Stimulated activated memory B cell treated with anti-CD40 and anti-IgM and Interleukin-4, amounts not matched to agents 10 μg/mL and 1 μg/mL and 100 μg/mL, for 72 hours (primary cell): ENCODE measurements at places on chromosomes 3 and 15.

DNA sequence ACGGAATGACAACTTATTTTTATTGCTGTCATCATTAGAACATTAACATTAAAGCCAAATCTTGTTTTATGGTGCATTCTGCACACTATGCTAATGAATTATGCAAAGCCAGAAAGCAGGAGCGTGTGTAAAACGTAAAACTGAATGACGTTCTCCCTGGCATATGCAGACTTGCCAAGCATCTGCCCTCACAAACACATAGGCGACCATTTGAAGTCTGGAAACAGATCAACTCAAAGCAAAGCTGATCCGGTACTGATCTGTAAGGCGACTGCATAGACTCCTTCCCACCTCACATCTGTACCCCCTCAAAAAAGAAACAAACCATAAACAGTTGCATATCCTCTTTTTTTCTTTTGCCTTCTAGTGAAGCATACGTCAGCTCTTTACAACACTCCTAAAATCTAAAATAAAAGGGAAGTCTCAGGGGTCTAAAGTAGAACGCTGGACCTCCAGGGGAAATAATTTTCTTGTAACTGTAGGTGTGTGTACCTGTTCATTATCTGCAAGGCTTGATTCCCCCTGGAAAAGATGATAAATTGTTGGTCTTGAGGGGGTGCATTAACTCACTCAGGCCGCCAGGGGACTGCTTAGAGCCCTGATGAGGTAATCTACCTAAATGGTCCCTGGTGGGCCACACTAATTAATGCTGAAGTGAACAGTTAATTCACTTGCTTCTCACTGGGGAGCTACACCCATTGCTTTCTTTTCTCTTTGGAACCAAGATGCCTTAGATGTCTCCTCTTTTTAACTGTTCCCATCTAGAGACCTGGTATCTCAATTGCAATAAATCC, 231.4 kb downstream of the CDIN1 start:
- no peak overlapping the region for H3K27ac ChIP-seq
- ATAC-seq: no peak
- no peaks in the 10 kb centered on the region for H3K27me3 ChIP-seq
- H3K4me3 ChIP-seq: no peak overlapping the region
- peaks cover 11% of the 10 kb centered on the region for H3K36me3 ChIP-seq

DNA sequence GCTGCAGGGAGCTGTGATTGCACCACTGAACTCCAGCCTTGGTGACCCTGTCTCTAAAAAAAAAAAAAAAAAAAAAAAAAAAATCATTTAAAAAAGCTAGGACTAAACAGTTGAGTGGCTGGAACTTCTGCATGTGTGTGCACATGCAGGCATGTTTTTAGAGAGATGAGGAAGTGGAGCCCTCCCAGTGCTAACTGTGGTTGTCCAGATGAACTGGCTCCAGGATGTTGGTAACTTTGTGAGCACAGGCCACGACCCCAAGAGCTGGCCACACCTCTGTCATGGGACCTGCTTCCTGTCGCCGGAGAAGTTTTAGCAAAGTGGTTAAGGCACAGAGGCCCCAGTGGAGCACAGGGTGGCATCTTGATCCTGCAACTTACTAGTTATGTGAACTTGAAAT, 27.0 kb downstream of the CHCHD6 start:
- H3K27me3 ChIP-seq: no peaks in the 10 kb centered on the region
- peaks cover 12% of the 10 kb centered on the region for H3K4me1 ChIP-seq
- no peak overlapping the region for H3K27ac ChIP-seq
- peaks cover 65% of the 10 kb centered on the region for H3K36me3 ChIP-seq
- peak; percentile 53 for ATAC-seq

- H3K27ac ChIP-seq: no peak overlapping the region
- H3K4me3 ChIP-seq: no peak overlapping the region
- no peaks in the 10 kb centered on the region for H3K36me3 ChIP-seq
- no peak for ATAC-seq
- no peaks in the 10 kb centered on the region for H3K4me1 ChIP-seq
These were observed 108.5 kb upstream of the UNC13C start for GRCh38 chr15:53869806-53870073.

DNA sequence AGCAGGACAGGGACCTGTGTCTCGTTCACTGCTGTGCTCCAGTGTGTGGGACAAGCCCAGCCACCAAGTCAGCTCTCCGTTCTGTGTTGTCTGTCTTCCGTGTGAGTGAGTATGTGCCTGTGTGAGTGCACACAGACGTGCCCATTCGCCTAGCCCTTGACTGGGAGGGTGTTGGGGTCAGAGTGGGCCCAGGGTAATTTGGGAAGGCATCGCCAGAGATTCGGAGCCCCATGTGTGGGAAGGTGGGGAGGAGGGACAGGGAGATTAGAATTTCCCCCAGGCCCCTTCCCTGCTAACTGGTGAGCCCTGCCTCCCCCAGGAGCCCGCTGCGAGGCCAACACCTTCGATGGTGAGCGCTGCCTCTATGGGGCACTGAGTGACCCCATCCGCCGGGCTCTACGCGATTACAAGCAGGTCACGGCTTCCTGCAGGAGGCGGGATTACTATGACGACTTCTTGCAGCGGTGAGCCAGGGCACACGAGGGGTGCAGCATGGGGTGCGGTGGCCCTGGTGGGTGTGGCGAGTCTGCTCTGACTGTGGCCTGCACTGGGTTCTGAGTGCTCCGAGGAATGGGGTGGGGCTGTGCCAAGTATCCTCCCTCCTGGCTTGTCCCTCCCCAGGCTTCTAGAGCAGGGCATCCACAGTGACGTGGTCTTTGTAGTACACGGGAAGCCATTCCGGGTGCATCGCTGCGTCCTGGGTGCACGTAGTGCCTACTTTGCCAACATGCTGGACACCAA, 3.1 kb downstream of the ABTB1 start:
- H3K36me3 ChIP-seq: peaks cover 24% of the 10 kb centered on the region
- H3K4me3 ChIP-seq: no peak overlapping the region
- no peak overlapping the region for H3K27ac ChIP-seq
- H3K27me3 ChIP-seq: no peaks in the 10 kb centered on the region
- peaks cover 54% of the 10 kb centered on the region for H3K4me1 ChIP-seq
- ATAC-seq: no peak

GRCh38 chr3:88267441-88267840, 117.7 kb downstream of the C3orf38 start:
- H3K27ac ChIP-seq: no peak overlapping the region
- H3K27me3 ChIP-seq: no peaks in the 10 kb centered on the region
- no peak overlapping the region for H3K4me3 ChIP-seq
- no peak for ATAC-seq
- no peaks in the 10 kb centered on the region for H3K36me3 ChIP-seq

- peaks cover 42% of the 10 kb centered on the region for H3K27me3 ChIP-seq
- ATAC-seq: no peak
- no peak overlapping the region for H3K27ac ChIP-seq
- no peaks in the 10 kb centered on the region for H3K36me3 ChIP-seq
These were observed 3.2 kb upstream of the SLC7A14 start for GRCh38 chr3:170589113-170589512.

GRCh38 chr3:98600412-98601095, 7.1 kb upstream of the CPOX start:
- H3K27ac ChIP-seq: no peak overlapping the region
- peaks cover 8% of the 10 kb centered on the region for H3K27me3 ChIP-seq
- no peaks in the 10 kb centered on the region for H3K36me3 ChIP-seq
- peak; percentile 27 for ATAC-seq
- H3K4me3 ChIP-seq: no peak overlapping the region

DNA sequence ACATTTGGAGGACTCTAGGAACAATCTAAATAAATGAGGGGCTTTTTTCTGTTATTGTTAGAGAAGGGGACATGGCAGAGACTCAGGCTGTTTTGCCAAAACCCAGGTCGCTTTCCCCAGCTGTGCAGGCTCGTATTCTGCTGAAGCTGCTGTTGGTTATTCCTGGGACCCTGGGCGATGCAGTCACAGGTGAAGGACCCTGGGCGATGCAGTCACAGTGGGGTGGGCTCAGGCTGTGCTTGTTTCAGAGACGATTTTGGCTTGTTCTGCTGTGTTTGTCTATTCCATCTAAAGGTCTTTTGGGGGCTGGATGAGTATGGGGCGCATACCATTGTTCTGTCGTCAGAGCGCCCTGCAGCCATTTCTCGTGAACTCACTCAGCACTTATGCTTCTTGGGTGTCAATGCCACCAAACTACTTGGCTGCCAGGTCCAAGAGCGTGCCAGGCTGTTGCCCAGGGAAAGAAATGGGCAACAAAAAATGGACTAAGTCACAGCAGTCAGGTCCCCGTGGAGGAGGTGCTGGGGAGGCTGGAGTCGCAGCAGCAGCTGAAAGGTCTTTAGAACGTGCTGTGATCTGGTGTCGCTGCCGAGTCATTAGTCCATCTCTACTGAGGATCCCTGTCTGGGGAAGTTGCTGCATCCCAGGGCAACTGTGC, 151.4 kb downstream of the CHDH start:
- peaks cover 11% of the 10 kb centered on the region for H3K4me1 ChIP-seq
- no peak overlapping the region for H3K4me3 ChIP-seq
- no peak for ATAC-seq

GRCh38 chr15:100879061-100879463, 569 bp upstream of the ALDH1A3 start:
- peaks cover 69% of the 10 kb centered on the region for H3K27me3 ChIP-seq
- H3K4me1 ChIP-seq: peaks cover 8% of the 10 kb centered on the region
- ATAC-seq: no peak
- H3K27ac ChIP-seq: no peak overlapping the region
- H3K4me3 ChIP-seq: no peak overlapping the region

DNA sequence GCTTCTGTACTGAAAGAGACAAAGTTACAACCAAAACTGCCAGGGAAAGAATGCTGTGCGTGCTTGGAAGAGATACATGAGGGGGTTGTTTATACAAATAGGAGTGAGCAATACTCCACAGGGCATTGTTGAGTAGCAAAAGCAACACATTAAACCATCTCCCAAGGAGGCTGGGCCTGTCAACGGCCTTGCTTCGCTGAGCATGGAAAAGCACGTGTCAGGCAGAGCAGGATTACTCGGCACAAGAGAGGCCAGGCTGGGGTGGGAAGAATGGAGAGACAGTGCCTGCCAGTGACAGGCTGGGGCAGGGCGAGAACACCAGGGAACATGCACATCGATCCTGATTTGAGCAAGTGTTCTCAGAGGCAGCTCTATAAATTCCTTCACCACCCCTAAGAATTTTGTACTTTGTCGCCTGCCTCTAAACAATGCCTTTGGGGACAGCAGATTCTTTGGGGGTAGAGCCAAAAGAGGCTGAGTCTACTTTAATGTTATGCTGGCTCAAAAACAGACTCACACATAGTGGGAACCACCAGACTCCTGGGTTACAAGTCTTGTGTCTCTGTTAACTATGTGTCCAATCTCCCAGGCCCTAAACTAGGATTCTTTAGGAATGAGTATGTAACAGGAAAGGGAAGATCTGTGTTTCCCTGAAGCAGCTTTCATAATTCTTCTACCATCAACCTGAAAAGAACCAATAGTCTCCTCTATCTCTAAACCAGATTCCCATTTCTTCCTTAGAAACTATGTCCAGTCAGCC, 67.2 kb downstream of the LIPC start:
- H3K27ac ChIP-seq: no peak overlapping the region
- H3K4me1 ChIP-seq: no peaks in the 10 kb centered on the region
- no peaks in the 10 kb centered on the region for H3K36me3 ChIP-seq
- peaks cover 25% of the 10 kb centered on the region for H3K27me3 ChIP-seq

GRCh38 chr3:4290272-4290893, 12.8 kb upstream of the SETMAR start:
- H3K27me3 ChIP-seq: no peaks in the 10 kb centered on the region
- no peak overlapping the region for H3K4me3 ChIP-seq
- no peak for ATAC-seq
- H3K27ac ChIP-seq: no peak overlapping the region
- no peaks in the 10 kb centered on the region for H3K36me3 ChIP-seq
- peaks cover 6% of the 10 kb centered on the region for H3K4me1 ChIP-seq

GRCh38 chr3:28612232-28612631, 263.6 kb upstream of the AZI2 start:
- H3K27ac ChIP-seq: no peak overlapping the region
- H3K4me1 ChIP-seq: no peaks in the 10 kb centered on the region
- H3K4me3 ChIP-seq: no peak overlapping the region
- no peaks in the 10 kb centered on the region for H3K36me3 ChIP-seq

DNA sequence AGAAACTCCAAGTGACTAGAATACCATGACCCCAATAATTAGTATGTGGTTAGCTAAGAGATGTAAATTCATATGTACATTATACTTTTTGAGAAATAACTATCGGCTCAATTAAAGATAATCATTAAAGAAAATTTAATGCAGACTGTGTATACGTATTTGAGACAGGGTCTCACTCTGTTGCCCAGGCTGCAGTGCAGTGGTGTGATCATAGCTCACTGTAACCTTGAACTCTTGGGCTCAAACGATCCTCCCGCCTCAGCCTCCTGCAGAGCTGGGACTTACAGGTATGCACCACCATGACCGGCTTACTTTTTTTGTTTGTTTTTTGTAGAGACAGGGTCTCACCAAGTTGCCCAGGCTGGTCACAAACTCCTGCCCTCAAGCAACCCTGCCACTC, 8.7 kb upstream of the CSTA start:
- peaks cover 28% of the 10 kb centered on the region for H3K27me3 ChIP-seq
- ATAC-seq: no peak
- no peak overlapping the region for H3K27ac ChIP-seq
- no peaks in the 10 kb centered on the region for H3K36me3 ChIP-seq
- H3K4me3 ChIP-seq: no peak overlapping the region

- H3K4me1 ChIP-seq: peaks cover 59% of the 10 kb centered on the region
- no peaks in the 10 kb centered on the region for H3K27me3 ChIP-seq
- H3K36me3 ChIP-seq: peaks cover 4% of the 10 kb centered on the region
- no peak overlapping the region for H3K4me3 ChIP-seq
These were observed 85.5 kb upstream of the CDV3 start for GRCh38 chr3:133487920-133488540.

DNA sequence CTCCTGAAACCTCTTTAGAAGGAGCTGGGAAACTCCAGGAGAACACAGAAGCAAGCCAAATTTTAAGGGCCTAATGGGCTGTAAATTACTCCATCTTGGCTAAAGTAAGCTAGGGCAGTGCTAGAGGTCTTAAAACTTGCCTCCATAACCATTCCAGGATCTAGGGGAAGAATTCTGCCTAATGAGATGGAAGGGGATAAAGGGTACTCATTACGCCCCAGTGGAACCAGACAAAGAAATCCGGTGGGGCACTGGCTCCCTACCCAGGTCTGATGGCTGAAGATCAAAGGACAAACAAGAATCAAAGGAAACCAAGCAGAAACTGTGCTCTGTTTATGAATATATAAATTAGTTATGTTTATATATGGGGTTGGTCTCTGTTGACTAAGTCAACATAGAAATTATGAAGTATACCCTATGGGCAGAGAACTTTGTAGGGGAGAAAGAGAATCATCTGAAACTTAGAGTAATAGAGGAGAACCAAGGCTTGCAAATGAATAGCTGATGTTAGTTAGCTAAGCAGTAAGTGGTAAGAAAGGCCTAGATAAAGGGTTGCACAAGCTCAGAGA, 57.8 kb downstream of the NCEH1 start:
- peaks cover 7% of the 10 kb centered on the region for H3K4me1 ChIP-seq
- no peak overlapping the region for H3K4me3 ChIP-seq
- no peaks in the 10 kb centered on the region for H3K27me3 ChIP-seq

GRCh38 chr3:108091498-108092250, 843 bp upstream of the CD47 start:
- no peaks in the 10 kb centered on the region for H3K27me3 ChIP-seq
- H3K27ac ChIP-seq: peak overlapping the region; percentile 99
- ATAC-seq: no peak
- H3K4me1 ChIP-seq: peaks cover 38% of the 10 kb centered on the region
- H3K4me3 ChIP-seq: peak overlapping the region; percentile 98
